ENCODE measurements at places on chromosomes 2 and 18.

GRCh38 chr2:46485002-46485401 lies 5.6 kb downstream of the TMEM247 start:
- DNase-seq = no peak

DNA sequence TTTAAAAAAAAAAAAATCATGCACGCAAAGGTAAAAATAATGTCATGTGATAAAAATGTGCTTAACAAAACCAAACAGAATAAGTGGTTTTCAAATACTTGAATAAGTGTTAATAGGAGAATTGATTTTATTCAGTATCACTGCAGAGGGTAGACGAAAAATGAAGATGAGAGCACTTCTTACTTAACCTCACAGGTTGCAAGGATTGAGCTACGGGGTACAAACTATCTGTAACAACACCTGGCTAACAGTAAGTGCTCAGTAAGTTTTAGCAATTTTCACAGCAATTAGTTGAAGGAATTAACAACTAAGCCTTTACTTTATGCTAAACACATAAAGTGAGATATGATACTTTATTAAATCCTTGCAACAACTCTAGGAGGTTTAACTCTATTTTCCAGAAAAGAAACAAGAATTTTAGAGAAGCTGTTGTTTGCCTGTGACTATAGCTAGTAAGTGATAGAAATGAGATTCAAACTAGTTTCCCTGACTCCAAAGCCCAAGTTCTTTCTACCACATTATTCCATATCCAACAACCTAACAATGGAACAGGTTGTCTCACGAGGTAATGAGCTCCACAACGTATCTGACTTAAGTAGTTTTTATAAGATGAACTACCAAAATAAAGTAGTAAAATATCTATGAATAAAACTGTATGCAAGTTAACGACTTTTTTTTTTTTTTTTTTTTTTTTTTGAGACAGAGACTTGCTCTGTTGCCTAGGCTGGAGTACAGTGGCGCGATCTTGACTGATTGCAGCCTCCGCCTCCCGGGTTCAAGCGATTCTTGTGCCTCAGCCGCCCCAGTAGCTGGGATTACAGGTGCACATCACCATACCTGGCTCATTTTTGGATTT lies 4.7 kb downstream of the PRKD3 start:
- no peak for DNase-seq

DNA sequence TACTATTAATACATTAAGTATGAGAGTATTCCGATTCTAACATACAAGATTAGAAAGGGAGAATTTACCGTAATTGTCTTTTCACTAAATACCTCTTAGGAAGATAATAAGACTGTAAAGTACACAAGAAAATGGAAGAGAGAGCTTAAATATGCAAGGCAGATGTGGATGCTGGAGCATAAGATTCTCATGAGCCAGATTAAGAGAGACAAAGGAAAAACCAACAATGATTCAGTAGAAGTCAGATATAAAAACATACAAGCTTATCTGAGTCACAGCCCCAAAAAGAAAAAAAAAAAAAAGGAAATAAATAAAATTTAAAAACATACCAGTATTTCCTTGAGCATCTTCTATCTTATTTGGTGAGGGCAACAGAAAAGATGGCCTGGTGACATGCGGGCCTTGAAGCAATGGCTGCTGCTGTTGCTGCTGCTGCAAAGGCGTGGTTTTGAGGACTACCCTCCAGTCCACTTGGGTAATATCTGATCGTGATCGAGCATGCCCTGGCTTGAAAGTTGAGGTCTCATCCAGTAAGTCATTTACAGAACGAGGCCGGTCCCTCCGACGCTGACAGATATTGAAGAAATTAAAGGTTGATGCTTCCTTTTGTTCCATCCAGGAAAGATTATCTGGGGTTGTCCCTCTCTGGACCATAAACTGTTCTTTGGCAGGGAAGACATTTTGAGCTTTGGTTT lies 24.5 kb downstream of the PLEKHM3 start:
- no peak for DNase-seq

DNA sequence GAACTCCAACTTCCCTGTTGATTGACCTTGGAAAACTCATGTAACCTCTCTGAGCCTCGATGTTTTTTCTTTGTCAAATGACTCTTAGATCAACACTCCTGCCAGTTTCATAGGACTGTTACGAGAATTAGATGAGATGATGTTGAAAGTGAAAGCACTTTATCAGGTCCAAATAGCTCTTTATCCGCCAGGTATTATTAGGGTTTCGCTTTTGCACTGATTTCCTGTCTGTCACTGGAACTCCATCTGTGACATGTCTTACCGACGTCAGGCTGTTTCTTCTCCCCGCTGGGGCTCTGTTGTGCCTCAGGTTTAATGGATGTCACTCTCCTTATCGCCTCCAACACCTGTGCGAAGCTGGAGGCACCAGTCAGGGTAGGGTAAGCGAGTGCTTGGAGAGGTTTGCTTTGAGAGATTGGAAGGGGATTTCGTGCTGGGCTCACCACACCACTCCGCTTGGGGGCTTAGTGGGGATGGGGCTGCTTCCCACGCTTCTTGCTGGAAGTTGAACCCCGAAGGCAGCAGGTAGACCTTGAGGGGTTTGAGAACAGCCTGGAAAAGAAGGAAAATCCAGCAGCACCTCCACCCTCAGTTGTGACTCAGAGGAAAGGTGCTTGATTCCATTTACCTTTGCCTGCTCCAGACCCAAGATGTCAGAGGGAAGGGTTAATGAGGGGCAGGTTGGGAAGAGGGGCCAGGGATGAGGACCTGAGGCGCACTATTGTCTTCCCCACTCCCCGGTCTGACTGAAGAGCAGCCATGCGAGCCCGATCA lies 4.3 kb downstream of the GAD1 start:
- peak; percentile 33 for DNase-seq

- no peak for DNase-seq
These were observed 16.4 kb upstream of the LPIN2 start for GRCh38 chr18:3029215-3029952.

- DNase-seq = no peak
These were observed 23.7 kb downstream of the CUL3 start for GRCh38 chr2:224561234-224562005.

DNA sequence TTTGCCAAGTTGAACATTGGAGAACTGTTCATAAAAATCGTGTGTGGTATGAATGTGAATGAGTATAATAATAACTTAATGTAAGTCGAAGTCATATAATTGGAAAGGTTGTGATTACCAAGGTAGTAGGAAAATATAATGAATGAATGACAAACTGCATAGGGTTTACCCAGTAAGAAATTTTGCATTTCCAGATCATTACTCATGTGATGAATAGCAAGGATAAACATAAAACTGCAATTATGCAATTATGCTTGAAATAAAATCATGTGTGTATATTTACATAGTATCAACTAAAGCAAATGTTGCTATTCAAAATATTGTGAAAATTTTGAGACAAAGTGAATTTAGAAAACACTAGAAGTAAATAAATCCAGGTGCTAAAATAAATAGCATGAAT lies 1108.7 kb upstream of the TMEFF2 start:
- no peak for DNase-seq

- no peak for DNase-seq
These were observed 102.2 kb downstream of the ALPK2 start for GRCh38 chr18:58526425-58527284.

DNA sequence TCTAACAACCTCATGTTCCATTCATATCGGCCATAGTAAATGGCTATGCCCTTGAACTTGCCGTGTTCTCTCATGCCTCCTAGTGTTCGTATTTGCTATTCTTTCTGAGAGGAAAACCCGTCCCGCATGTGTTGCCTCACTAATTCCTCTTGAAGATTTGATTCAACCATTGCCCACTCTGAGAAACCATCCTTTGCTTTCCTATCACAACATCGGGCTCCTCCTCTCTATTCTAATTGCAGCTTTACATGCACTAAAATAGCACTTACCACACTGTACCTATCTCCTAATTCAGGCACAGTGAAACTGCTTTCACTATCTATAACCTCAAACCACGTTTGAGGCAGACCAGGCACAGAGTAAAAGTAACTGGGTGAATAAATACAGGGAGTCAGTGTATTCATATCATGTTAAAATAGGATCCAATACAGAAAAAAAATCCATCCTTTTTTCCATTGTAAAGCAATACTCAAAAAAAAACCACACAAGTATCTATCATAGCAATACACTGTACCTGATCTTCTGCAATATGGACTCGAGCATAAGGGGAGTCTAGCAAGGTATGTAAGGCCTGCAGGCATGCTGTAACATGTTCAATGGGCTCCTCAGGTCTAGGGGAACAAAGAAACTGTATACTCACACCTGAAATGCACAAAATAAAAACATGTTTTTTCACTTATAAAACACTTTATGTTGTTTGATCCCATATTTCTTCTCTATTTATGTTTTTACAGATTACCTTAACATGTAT lies 39.0 kb upstream of the STRN start:
- DNase-seq = peak; percentile 26

DNA sequence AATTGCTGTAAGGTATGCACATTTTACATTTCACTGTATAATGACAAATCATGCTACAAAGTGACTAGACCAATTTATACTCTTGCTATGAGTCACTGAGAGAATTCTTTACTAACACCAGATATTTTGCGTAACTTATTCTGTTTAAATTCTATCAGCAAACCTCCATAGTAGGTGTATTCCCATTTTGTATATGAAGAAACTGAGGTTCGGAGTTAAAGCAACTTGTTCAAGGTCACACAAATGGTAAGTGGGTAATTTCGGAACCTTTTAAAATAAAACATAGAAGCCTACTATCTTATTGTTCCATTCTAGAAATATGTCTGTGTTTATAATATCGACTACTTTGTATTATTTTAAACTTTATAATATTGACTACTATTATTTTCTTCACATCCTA lies 15.9 kb upstream of the CPS1 start:
- DNase-seq = no peak

GRCh38 chr2:106736221-106736620 lies 149.7 kb downstream of the ST6GAL2 start:
- DNase-seq = no peak

DNA sequence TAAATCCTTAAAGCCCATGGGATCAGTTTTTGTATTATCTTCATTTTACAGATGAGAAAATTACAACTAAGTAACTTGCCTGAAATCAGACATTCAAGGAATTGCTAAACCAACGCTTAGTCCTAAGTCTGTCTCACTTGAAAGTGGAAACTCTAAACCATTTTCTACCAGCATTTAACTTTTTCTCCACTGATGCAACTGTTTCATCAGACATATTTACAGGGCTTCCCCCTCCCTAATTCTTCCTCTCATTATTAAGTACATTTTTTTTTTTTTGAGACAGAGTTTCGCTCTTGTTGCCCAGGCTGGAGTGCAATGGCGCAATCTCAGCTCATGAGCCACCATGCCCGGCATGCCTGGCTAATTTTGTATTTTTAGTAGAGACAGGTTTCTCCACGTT lies 88.6 kb downstream of the ACVR1C start:
- DNase-seq = no peak

- DNase-seq = no peak
These were observed 286.5 kb downstream of the C1D start for GRCh38 chr2:67776276-67776675.

- no peak for DNase-seq
These were observed 869 bp upstream of the TCF23 start for GRCh38 chr2:27147935-27148334.

- DNase-seq = no peak
These were observed 362.7 kb downstream of the TDRD15 start for GRCh38 chr2:21486445-21486844.

DNA sequence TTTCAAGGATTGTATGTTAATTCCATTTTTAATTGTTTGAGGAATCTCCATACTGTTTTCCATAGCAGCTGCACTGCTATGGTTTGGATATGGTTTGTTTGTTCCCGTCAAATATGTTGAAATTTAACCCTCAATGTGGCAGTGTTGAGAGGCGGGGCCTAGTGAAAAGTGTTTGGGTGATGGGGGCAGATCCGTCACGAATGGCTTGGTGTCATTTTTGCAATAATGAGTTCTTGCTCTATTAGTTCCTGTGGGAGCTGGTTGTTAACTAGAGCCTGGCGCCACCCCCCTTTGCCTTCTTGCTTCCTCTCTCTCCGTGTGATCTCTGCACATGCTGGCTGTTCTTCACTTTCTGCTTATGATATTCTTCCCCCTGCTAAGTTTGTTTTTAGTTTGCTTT lies 71.4 kb upstream of the LDLRAD4 start:
- no peak for DNase-seq

DNA sequence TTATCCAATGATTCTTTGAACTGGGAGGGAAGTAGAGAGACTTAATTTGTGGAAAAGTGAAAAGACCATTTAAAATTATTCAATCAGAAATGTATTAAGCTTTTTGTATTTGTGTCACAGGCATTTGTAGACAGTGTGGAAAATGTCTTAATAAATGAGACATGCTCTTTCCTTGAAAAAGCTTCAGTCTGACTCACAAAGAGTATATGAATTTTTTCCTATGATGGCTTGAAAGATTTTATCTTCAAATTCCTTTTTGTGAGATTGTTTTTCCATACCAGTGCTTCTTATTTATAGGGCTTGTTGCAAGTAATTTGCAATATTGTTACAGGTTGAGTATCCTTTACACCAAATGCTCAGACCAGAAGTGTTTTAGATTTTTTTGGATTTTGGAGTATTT lies 39.5 kb downstream of the STON1 start:
- no peak for DNase-seq

- DNase-seq = no peak
These were observed 30.1 kb downstream of the WDFY1 start for GRCh38 chr2:223915071-223915470.

DNA sequence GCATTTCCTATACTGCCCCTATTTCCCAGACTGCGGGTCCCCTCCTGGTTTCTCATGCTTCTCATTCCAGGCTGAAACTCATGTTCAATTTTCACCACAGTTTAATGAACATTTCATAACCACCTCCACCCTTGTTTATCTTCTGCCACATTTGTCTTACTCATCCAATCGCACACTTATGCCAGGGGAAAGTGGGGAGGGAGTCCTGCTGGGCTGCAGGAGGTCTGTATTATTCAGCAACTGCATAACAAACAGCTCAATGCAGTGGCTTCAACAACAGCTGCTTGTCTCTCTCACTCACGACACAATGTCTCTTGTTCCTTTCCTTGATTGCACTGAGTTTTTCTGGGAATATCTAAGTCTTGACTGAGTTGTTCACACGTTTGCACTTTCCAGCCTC lies 106.0 kb downstream of the ZNF519 start:
- no peak for DNase-seq

- no peak for DNase-seq
These were observed 43.5 kb upstream of the ITSN2 start for GRCh38 chr2:24403832-24404212.

DNA sequence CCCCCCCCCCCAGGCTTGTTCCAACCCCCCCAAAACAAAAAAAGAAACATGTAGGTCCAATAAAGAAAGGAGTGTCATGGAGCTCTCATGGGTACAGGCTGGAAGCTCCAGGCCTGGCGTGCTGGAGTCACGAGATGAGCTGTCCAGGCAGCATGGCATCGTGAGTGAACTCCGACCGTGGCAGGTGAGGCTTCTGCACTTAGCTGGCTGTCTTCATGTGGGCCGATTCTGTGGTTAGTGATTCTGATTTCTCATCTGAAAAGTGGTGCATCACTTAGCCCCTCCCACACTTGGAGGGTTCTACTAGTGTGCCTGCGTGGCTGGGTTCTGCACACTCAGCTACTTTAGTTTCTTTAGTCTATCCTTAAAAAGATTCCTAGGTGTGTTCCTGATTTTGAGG lies 126.4 kb upstream of the MGAT5 start:
- peak; percentile 75 for DNase-seq

Data from CD4-positive, alpha-beta T cell treated with Interleukin-6 for 4 hours (primary cell).